ENCODE measurements at places on chromosomes 7 and 10. TPM values are rescaled to one million over a fixed set of nuclear protein-coding genes. Genes with fewer than 3 reads are reported as not detected.

- DNase-seq, result no peak
These were observed 137.6 kb downstream of the SKIDA1 start for GRCh38 chr10:21387868-21388267.

DNA sequence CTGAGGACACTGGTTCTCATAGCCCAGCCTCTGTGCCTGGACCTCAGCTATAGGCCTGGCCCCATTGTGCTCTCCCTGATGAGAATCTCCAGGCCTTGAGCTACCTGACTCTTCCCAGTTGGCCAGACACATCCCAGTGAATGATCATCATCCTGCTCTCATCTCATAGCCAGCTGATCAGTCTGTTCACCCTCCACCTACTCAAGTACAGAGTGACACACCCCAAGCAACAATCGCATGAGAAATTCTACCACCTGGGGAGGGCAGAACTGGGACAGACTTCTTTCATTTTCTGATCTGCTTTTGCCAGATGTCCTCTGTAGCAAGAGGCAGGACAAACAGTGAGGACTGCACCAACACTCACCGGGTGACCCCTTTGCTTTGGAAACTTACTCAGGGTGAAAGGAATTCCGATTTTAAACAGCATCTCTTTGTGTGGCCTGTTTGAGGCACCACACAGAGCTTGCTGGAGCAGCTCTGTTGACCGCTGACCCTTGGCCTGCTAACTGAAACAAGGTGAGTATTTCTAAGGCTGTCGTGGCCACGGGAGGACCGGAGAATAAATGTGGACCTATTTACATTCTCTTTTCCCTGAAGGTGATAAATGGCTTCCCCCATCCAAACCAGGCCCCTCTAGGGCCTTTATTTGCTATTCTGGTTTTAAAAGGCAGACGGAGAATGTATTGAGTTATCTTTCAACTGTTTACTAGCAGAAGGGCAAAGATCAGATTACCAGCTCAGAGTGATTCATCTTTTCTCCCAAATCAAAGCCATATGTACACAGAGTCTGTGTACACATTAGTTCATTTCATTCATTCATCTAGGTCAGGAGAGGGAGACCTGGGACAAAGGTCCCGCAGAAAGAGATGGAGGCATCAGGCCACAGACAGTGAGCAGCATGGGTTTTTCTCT is 181.4 kb upstream of the TNS3 start:
- DNase-seq, result peak; percentile 77

DNA sequence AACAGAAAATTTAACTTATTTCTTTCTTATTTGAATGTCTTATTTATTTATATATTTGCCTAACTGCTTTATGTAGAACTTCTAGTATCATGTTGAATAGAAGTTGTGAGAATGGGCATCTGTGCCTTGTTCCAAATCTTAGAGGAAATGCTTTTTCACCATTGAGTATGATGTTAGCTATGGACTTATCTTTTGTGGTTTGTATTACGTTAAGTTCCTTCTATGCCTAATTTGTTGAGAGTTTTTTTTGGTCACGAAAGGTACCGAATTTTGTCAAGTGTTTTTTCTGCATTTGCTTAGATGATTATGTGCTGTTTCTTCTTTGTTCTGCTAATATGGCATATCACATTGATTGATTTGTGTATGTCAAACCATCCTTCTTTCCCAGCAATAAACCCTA is 161.0 kb upstream of the TRIM24 start:
- no peak for DNase-seq

Gene SLC13A4
- polyA plus RNA-seq, result not detected

Gene PNLIPRP1
- polyA plus RNA-seq, result not detected
